ENCODE measurements at places on chromosomes 1 and 21.

DNA sequence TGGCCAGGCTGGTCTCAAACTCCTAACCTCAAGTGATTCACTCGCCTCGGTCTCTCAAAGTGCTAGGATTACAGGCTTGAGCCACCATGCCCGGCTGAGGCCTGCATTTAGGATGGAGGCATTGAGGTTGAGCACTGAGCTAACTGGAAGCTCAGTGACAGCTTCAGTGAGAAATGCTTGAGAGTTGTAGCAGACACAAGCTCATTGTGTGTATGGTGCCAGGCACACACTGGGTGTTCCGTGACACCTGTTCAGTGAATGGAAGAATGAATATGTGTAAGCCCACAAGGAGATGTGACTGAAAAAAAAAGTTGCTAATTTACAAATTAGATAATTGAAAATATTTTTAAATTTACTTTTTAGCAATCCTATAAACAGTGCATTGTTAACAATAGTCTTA is 21.8 kb downstream of the LURAP1 start:
- no peak for DNase-seq

DNA sequence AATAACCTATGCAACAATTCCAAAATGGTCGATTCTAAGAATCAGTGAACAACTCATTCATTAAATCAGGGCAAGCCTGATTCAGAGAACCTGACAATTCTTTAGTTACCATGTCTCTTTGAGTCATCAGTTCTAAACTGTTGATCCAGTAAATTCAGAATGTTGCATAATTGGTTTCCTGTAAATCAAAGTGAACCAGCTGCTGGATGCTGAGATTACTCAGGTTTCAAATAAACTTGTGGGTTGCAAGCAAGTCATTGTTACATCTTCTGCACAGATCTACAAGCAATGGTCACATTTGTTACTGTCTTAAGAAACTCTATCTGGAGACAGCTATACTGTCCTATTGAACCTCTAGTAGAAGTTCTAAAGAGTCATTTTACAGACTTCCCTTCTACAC is 16.5 kb downstream of the PLA2G2D start:
- no peak for DNase-seq

DNA sequence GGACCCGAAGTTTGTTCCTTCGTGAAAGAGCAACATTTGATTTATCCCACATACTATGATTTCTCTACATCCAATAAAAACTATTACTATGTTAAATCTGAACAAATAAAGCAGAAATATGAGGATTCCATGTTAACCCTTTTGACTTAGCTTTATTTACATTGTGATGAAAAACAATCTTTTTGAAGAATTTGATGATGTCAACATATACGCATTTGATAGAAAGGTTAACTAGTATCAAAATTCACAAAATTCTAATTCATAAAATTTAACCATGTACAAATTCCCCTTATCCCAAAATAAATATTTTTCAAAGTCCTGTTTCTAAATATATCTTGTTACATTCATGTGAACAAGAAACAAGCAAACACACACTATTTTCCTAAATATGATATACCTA is 74.2 kb downstream of the TRIM33 start:
- DNase-seq: no peak

DNA sequence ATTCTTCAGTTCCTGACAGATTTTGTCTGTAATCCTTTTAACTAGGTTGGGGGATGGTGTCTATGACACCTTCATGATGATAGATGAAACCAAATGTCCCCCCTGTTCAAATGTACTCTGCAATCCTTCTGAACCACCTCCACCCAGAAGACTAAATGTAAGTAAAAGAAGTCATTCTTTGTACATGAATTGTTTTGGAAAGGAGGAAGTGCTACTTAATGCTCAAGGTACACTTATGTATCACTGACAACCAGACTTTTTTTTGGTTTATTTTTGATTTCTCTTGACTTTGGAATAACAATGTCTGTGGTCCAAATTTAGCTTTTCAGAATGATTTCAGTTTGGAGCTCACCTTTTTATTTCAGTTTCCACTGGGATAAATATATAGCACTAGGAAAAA is 2.3 kb downstream of the DYRK3 start:
- no peak for DNase-seq
